Stimulated activated CD8-positive, alpha-beta memory T cell treated with anti-CD3 and anti-CD28 coated beads, Interleukin-15, amount 100 ng/mL, for 24 hours (primary cell): ENCODE measurements at places on chromosomes 5 and 9.

DNA sequence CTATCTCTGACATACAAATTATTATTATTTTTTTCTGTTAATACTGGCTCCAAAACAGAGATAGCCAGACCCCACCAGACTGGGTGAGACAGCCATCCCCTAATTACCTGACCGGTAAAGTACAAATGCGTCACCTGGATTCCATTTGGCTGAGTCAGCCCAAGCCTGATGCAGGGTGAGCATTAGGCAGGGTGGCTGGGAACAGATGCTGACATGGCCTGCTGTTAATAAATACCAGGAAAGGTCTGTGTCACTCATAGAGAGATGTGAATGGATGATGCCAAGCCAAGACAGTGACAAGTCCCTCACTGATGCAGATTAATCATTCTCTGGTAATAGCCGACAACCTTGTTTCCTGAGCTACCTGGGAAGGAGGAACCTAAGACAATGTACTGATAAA, 183.5 kb downstream of the TRIM32 start:
- no peak for DNase-seq

DNA sequence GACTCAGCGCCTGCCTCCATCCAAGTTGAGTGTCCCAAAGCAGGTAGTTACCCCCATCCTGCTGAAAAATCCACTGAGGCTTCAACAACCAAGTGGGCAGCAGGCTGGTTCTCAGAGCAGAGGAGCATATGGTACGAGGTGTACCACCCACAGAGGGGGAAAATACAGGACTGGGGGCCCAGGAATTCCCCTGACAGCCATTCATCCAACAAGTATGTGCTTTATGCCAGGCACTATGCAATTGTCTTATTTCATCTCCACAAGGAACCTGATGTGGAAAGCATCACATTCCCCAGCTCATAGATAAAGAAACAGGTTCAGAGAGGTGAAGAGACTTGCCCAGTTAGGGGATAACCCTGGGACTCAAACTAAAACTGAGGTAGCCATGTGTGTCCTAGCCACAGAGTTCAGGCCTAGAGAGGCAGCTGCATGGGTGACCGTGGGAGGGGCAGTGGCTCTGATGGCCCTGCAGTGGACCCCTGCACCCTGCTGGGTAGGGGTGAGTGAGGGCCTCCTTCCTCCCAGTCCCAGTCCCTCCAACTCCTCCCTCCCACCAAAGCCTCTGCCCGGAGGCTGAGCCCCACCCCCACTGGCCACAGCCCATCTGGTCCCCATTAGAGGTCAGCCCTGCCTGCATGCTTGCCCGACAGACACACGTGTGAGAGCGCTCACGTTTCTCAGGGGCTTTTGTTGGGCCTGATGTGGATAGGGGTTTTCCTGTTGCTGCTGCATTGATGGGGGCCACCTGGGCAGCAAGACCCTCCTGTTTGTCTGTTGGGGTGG, 11.5 kb downstream of the PDLIM4 start:
- DNase-seq = no peak

DNA sequence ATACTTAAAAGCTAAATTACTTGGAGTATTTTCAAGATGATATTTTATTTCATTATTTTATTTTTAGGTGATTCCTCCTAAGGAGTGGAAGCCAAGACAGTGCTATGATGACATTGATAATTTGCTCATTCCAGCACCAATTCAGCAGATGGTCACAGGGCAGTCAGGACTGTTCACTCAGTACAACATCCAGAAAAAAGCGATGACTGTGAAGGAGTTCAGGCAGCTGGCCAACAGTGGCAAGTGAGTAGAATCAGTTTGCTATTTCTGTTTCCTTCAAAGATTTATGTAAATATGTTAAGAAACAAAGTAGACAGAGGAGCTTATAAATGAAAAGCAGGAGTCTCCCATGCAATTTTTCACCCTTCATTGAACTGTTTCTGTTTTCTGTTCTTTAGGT, 47.8 kb downstream of the KDM4C start:
- DNase-seq = no peak

- DNase-seq = no peak
Measured at GRCh38 chr5:31187591-31187990, 5.9 kb upstream of the CDH6 start.

- DNase-seq = no peak
Measured at GRCh38 chr5:87121304-87122150, 146.2 kb upstream of the RASA1 start.

DNA sequence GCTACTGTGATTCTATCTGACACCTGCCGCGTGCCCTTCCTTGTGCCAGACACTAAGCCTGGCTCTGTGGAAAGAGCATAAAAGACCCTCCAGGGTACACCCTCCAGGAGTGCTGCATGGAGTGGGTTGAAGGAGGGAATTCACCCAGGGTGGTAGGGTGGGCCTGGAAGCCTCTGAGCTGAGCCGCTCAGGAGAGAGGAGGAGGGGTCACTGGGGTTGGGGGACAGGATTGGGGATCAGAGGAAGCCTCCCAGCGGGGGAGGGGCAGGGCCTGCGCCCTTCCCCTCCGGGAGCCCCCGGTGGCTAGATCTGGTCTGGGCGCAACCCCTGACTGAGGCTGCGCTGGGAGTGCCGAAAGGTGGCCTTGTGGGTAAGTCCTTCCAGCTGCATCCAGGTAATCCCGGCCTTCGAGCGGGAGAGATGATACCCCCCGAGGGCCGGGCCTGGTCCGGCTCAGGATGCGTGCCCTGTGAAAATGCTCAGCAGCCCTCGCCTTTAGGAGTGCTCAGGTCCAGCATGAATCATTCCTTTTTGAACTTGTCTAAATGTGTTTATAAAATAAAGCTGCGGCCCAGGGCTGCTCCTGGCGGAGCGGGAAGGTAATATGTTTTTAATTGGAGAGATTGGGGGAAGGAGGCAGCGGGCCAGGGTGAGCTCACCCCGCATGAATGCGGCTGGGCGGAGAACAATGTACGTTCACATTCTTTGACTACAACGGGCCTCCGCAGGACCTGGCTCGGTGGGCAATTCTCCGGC, 118.1 kb upstream of the SMIM23 start:
- DNase-seq = no peak

GRCh38 chr9:135907006-135907430, 328 bp downstream of the CAMSAP1 start:
- DNase-seq = no peak

DNA sequence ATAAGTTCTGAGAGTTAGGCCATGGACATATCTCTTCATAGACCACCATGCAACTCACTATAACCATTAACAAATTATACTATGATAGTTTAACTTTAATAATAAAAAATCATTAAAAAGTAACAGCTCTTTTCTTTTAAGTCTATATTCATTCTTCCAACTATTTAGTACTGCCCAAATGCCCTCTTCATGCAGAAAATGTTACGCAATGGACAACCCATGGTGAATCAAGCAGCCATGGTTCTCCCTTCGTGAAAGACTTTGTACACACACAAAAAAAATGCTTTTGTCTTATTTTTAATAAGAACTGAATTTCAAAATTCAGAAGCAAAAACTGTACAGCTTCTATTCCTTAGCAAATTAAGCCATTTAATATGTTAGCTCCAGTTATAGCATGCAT, 401.1 kb downstream of the EFNA5 start:
- no peak for DNase-seq

DNA sequence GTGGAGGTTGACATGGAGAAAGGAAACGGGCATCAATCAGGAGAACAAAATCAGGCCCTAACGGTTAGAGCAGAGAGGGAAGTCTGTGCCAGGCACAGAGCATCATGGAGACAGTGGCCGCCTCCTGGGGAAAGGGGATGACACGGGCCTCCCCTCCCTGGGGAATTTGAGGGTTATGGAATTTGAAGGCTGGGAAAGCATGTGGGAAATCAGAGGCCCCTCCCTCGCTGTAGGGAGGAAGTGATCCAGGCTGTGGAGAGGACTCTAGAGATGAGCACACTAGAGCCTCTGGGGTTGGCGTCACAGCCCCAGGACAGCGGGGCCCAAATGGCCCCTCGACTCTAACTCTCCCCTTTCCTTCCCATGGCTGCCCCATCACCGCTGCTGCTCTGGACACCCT, 36.7 kb downstream of the PROP1 start:
- DNase-seq = no peak

GRCh38 chr9:116697362-116697761, 10.3 kb downstream of the TRIM32 start:
- DNase-seq = no peak

DNA sequence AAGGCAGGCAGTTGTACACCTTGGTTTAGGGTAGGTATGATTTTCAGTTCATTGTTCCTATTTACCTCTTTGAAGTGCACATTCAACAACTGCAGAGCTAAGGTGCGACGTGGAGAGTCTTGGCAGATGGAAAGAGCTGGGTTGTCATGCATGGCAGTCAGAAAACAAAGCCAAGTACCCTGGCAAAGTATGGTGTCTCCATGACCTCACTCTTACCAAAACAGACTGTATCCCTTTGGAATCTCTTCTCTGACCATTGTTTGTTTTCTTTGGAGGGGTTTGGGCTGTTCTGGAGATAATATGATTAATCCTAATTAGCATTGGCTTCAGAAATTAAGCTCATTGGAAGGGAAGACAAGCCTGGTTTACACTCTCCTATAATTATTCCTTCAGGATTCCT, 665.7 kb downstream of the DNAH5 start:
- DNase-seq = no peak

- no peak for DNase-seq
Measured at GRCh38 chr5:137937994-137938750, 48.9 kb downstream of the PKD2L2 start.

- no peak for DNase-seq
Measured at GRCh38 chr5:107426209-107426608, 244.5 kb downstream of the EFNA5 start.

DNA sequence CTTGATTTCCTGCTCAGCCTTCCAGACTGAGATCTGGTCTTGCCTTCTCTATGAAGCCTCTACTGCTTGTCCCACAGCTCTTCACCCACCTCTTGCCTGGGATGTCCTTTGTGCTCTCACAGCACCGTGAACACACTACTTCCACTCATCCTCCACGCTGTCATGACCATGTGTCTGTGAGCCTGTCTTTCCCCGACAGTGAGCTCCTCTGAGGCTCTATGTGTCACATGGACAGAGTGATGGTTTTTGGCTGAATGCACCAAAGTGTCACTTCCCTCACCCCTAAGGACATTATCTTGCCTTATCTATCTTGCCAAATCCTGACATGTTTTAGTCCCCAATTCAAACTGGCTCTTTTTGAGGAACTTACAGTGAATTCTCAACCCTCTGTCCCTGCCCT, 11.3 kb downstream of the PHYKPL start:
- no peak for DNase-seq

GRCh38 chr5:11619339-11620024, 284.8 kb downstream of the CTNND2 start:
- no peak for DNase-seq

DNA sequence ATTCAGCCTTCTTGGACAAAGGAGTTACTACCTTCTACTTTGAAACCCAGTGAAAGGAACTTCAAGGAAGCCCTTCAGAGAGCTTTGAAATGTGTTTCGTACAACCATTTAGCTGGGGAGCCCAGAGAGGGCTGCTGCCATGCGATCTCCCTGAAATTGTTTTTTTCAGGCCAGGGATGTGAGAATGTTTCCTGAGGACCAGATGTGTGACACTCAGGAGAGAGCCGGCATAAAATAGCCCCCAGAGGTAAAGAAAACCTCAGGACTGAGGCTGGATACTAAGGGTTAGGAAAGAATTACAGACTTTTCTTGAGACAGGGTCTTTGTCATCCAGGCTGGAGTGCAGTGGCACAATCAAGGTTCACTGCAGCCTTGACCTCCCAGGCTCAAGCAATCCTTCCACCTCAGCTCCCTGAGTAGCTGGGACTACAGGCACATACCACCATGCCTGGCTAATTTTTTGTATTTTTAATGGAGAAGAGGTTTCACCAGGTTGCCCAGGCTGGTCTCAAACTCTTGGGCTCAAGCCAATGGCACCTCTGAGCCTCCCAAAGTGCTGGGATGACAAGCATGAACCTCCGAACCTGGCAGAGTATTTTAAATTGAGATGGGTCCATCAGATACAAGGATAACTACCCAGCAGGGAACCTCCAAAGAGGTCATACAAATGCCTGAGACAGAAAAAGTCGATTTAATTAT, 8.4 kb downstream of the RPL37 start:
- DNase-seq = no peak

DNA sequence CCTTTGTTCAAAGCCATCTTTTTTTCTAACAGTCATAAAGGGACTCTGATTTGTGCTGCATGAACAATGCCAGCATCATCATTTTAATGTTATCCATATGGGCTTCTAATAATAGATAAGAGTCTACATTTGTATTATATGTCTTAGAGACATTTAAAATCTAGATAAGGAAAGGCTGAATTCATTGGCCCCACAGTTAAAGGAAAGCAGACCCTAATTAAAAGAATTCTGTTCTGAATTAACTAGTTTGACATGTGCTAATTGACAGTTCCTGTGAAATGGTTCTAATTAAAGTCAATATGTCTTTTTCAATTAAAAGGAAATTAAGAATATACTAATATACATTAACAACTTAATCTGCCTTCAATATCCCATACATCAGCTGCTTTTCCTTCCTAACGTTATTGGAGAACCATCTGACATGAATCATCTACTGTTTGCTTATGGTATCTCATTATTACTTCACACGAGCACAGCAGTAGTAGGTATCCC, 104.7 kb downstream of the NR2F1-AS1 start:
- DNase-seq = no peak

DNA sequence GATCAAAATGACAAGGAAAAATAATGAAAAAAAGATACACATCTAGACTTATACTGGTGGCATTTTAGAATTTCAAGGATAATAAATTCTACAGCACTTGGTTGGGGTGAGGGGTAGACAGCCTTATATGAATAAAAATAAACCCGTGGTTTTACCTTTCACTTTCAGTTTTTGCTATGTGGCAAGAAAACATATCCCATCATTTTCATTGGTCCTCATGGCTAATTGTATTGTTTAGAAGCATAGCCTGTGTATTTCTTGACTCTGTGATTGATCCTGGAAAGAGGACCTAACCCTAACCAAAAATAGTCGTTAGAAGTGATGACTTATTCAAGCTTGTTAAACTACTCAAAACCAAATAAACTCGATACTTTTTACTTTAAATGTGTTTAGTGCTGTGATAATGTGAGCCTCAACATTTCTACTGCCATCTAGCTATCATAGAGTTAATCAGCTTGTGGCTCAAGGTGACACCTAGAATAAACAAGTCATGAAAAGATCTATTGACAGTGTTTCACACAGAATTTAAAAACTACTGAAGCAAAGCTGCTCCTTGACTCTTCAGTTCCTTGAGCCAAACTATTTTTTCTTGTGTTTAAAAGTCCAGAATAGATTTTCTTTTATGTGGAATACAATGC, 153.3 kb upstream of the IZUMO3 start:
- DNase-seq = no peak
